ENCODE measurements at places on chromosomes 2 and 18.

DNA sequence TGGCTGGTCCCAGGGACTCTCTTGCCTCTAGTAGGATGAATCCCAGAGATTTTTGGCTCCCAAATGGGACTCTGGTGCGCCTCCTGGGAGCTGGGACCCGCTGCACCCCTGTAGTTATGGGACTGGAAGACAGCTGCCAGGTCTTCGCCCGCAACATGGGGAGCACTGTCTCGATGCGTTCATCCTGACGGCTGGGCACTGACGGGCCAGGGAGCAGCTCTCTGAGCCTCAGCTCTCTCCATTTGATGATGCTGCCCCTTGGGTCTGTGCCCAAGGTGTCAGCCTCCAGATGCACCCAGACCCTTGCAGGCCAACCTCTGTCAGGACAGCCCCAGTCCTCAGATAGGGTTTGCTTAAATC lies 9.3 kb upstream of the ARMC9 start:
- DNase-seq = no peak

DNA sequence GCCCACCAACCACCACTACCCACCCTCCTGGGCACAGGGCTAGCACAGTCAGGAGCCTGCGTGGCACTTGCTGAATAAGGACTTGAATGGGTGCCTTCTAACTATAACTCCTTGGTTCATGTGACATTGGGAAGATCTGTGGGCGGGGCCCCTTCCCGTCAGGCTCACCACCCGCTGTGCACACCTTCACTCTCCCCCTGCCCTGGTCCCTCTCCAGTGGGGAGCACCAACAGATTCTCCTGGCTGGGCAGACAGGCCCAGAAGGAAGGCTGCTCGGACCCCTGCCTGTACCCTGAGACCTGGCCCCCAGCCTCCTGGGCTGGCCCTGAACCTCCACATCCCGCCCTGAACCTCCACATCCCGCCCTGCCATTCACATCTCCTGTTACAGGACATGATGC lies 33.4 kb upstream of the POMC start:
- DNase-seq = no peak

- no peak for DNase-seq
These were observed 166.1 kb upstream of the OTX1 start for GRCh38 chr2:62884514-62884913.

GRCh38 chr2:66170744-66171330 lies 264.1 kb upstream of the MEIS1 start:
- DNase-seq = no peak

- no peak for DNase-seq
These were observed 20.2 kb downstream of the CACNB4 start for GRCh38 chr2:152078662-152079061.

- DNase-seq = no peak
These were observed 184.3 kb upstream of the REV1 start for GRCh38 chr2:99674090-99674489.

GRCh38 chr2:105121434-105121833 lies 83.6 kb downstream of the MRPS9 start:
- DNase-seq = no peak

DNA sequence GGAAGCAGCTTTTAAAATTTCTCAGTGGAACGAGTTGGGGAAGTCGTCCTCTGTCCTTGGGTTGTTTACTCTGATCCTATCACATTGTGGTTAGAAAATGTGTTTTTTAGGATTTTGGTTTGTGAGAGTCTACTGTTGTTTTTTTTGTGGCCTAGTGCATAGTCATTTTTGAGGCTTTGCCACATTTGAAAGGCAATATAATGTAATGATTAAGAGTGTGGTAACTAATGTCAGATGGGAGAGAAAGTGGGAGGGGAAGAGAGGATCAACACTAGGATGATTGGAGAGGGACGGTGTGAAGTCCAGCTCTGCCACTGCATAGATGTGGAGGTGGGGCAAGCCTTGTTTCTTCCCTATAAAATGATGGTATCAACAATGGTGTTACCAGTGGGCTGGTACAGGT lies 8.5 kb downstream of the SP140L start:
- no peak for DNase-seq

DNA sequence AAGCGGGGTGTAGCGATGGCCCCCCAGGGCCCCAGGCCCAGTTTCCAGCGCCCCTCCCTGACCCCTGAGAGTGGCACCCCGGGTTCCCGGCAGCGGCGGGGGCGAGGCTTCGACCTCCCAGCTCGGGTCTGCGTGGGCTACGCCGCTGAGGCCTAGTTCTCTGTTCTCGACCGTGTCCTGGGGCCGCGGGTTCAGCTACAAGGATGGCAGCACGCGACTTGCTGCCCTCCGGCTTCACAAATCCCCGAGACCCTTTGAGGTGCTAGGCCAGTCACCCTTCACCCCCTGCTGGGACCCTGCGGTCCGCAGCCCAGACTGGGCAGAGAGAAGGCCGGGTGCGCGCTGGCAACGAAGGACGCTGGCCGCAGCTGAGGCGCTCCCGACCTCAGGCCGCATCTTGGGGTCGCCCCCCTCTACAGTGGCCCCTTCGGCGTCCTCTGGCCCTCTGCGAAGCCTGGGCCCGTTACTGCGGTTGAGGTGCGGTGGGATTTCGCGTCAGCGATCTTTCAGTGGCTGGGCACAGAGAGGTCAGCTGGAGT lies 1.2 kb downstream of the OTX1 start:
- DNase-seq = no peak

- no peak for DNase-seq
These were observed 33.8 kb downstream of the SMC6 start for GRCh38 chr2:17719562-17720371.

- no peak for DNase-seq
These were observed 20.1 kb downstream of the CAPN13 start for GRCh38 chr2:30786923-30787685.

GRCh38 chr18:11760498-11761167 lies 71.6 kb downstream of the GNAL start:
- no peak for DNase-seq

DNA sequence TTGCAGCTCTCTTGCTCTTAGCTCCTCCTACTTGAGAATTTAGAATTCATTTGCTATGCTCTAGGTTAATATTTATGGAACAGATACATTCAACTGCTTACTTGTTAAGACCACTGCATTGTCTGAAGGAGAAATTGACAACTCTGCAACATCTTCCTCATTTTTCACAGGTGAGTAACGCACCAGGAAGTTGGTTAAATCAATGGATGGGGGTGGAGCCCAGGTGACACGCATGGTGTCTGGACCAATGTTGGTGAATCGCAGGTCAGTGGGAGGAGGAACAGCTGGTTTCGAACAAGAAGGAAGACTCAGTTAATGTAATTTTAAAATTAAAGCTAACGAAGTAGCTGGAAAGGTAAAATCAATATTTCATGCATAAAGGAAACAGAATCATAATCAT lies 44.3 kb downstream of the FN1 start:
- DNase-seq = no peak

DNA sequence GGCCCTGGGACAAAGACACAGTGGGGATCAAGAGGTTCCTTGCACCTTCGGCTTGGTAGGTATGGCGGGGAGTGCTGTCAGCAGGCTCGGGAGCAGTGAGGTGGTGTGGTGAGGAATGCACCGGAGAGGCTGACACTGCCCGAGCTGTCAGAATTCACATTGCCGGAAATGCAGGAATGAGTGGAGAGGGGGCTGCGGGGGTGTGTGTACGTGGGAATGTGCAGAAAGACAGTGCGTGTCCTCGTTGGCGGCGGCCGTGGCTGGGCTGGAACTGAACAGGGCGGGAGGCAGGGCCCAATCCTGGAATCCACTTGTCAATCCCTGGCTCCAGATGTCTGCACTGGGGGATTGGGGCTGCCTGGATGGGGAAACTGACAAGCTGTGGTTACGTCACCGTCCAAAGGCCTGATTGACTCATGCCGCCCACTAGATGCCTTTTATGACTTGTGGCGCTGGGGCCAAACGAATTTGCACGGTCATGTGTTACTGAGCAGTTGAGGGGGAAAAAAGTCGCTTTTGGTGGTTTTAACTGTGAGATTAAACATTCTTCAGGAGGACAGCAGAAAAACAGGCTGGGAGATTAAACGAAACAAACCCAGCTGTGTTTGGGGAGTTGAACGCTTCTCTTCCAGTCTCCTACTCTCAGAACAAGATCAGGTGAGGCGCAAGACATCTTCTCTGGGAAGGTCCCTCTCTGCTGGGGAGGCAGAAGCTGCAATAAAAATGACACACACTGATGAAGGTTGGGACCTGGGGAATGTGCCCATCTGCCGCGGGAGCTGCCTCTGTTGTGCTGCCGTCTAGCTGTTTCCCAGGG lies 189.4 kb upstream of the GLI2 start:
- DNase-seq = no peak

DNA sequence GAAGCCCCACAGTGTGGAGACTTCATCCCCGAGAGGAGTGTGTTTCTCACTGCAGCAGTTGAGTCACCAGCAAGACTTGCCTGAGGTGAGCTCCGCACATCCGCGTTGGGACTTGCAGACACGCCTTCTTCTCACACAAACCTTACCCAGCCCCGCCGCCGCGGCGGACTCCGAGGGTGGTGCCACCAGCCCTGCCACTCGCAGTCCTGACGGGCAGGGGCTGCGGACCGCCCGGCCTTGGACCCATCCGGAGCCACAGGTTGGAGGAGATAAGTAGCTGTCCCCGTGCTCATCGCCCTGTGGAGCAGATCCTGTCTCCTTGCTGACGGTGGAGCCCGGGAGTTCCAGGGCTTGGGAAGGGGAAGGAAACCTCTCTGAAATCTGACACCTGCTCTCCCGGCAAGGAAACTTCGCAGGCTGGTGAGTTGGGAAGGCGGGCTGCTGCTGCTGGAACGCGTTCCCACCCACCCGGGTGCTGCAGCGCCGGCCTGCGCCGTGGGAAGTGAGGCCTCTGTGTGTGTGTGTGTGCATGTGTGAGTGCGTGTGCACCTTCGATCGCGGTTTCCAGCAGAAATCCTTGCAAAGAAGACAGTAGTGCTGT lies at the start of gene RAB27B:
Gene RAB27B (plus strand): TSS at position 197 of the 601 bp plus-strand sequence. CDS start 49,109 bp downstream, outside the sequence.
- DNase-seq = no peak

DNA sequence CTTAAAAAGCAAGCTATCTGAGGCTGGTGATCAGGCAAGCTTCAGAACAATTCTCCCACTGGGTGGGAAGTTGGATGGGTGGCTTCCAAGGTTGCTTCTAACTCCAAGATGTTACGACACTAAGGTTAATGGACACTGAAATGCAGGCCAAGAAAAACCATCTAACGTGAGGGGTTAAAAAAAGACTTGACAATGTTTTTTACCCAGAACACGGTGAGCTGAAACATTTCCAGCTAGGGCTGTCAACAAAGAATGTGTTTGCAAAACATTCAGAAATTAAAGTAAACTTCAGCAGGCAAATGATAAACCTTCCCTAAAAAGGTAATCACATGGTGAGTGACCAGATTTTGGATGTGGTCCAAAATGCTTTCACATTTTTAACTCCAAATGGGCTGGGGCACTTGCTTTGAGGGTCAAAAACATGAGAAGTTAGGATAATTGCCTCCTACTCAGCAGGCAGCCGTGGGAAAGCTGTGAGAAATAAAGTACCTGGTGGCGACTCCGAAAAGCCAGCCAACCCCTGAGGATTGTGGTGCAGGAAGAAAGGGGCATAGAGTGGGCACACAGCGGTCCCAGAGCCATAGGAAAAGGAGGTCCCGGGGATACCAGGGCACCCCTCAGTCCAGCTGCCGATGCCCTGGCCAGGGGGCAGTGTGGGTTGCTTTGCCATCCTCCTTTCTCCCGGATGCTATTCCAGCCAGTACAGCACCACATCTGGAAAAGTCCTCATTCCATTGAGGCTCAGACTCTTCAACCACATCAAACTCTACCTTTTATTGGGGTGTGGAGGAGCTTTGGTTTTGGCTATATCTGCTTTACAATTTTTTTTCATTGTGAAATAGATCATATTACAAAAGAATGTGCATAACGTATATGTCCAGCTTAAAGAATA lies 90.0 kb upstream of the ATL2 start:
- DNase-seq = no peak

- DNase-seq = no peak
These were observed 108.4 kb downstream of the PRELID3A start for GRCh38 chr18:12516049-12516630.

GRCh38 chr2:134189009-134189720 lies 64.7 kb upstream of the MGAT5 start:
- no peak for DNase-seq

DNA sequence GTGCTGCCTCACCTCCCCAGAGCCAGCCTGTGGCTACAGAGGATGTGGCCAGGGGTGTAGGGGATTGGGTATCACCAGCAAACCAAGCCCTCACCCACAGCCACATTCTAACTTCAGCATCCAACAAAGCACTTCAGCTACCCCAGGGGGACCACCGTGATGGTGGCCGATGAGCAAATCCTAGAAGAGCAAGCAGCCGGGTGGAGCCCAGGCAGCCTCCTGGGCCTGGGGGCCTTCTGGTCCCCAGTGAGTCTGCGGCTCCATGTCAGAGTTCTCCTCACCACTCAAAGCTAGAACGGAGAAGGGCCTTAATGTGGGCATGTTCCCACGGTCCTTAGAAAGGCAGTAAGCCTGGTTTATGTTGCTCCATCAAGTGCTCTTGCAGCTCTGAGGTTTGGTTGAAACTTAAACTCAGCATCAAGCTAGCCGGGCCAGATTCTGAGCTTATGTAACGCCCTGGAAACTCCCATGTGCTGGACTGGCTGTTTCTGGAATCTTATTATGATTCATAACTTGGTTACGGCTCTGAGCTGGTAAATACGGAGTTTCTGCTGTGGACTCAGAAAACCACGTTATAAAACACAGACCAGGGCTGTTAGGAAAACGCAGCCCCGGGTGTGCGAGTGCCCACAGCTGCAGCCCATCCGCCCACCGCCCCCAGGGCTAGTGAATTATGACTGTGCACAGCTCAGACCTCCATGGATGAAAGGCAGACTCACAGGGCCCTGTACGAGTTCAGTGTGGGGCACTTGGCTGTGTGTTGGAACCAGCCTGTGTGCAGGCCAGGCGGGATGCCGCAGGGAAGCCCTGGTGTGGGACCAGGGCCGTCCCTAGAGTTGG lies 99.8 kb downstream of the SEPTIN10 start:
- no peak for DNase-seq

DNA sequence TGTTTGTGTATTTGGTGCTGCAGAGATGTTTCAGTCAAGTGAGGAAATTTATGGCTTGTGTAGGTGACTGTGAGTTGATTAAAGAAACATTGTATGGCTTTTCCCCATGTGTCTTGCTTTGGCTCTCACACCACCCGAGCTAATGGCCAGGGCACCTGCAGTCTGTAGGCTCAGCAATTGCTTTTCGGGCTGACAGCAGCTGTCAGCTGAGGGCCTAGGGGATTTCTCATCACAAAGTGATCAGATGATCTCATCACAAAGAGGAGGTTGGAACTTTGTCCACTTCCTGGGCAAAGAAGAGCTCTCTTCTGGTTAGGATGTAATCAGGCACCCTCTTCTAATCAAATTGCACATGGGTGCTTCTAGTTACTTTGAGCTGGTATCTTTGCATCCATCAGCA lies 632.2 kb downstream of the SLC4A3 start:
- no peak for DNase-seq

- no peak for DNase-seq
These were observed 10.6 kb downstream of the HSBP1L1 start for GRCh38 chr18:79975043-79975442.

- DNase-seq = no peak
These were observed 214.1 kb upstream of the STON1 start for GRCh38 chr2:48315896-48316194.

DNA sequence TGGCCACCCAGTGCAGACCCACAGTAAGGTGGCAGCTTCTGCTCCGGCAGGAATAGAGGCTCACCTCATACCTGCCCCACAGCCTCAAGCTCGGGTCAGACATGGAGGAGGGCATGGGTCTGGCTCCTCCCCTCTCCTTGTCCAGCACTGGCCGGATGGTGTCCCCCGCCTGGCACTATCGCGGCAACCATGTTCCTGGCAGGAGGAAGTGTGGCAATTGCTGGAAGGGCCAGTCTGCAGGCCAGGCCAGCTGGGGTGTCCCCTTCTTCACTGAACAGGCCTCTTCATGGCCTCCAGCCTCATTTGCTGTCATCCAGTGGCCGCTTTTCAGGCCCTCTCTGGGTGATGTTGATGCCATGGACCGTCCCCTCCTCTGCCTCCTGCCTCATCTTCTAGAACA lies 41.4 kb upstream of the SMAD7 start:
- no peak for DNase-seq
